ENCODE measurements at places on chromosomes 5 and 9.

DNA sequence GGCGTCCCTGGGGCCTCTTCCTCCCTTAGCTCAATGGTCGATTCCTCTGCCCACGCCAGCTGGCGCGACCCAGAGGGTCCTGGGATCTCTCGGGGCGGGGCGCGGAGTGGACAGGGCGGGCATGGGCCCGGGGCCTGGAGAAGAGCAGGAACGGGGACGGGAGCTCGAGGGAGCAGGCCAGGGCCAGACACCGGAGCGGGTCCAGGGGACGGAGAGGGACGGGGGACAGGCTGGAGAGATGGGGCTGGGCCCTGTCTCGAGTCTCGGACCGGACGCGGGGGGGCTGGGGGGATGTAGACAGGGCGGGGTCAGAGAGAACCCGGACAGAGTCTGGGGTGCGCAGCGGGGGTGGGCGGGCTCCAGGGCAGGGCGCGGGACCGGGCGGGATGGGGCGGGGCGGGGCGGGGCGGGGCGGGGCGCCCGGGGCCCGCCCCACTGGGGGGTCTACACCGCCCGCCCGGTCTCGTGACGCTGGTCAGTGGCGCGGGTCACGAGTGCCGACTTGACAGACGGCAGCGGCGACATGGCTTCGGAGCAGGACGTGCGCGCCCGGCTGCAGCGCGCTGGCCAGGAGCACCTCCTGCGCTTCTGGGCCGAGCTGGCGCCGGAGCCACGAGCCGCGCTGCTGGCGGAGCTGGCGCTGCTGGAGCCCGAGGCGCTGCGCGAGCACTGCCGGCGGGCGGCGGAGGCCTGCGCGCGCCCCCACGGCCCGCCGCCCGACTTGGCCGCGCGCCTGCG lies at the start of gene UAP1L1:
UAP1L1 (plus strand) TSS at position 508 of the 738 bp plus-strand sequence; CDS start at position 524, 16 bp downstream.
- DNase-seq, result no peak
- H3K27me3 ChIP-seq, result no peaks in the 10 kb centered on the region
- no peak within 1 kb of the TSS for H3K4me3 ChIP-seq
- H3K27ac ChIP-seq, result no peak within 1 kb of the TSS

- H3K4me3 ChIP-seq, result no peak overlapping the region
- H3K27me3 ChIP-seq, result no peaks in the 10 kb centered on the region
- H3K36me3 ChIP-seq, result no peaks in the 10 kb centered on the region
- no peak overlapping the region for H3K27ac ChIP-seq
- H3K4me1 ChIP-seq, result no peaks in the 10 kb centered on the region
- DNase-seq, result no peak
Measured at GRCh38 chr5:58666141-58666540, 83.3 kb downstream of the RAB3C start.

DNA sequence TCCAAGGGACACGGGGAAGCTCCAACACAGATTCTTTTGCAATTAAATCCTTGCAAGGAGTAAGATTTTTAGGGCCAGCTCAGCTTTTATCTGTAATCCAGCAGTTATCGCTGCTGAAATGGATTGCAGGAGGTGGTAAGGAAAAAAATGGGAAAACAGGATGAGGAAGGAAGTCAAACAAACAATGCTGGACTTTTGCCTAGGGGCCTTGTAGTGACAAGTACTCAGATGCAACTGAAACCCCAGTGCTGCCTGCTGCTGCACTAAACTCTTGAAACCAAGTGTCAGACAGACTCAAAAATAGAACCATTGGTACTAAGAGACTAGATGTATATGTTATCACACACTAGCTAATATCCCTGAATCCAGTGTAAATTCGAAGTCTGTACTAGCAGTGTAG lies 309.2 kb downstream of the CTNND2 start:
- DNase-seq, result no peak
- no peak overlapping the region for H3K27ac ChIP-seq
- H3K4me1 ChIP-seq, result no peaks in the 10 kb centered on the region
- no peaks in the 10 kb centered on the region for H3K27me3 ChIP-seq
- H3K36me3 ChIP-seq, result no peaks in the 10 kb centered on the region
- H3K4me3 ChIP-seq, result no peak overlapping the region

DNA sequence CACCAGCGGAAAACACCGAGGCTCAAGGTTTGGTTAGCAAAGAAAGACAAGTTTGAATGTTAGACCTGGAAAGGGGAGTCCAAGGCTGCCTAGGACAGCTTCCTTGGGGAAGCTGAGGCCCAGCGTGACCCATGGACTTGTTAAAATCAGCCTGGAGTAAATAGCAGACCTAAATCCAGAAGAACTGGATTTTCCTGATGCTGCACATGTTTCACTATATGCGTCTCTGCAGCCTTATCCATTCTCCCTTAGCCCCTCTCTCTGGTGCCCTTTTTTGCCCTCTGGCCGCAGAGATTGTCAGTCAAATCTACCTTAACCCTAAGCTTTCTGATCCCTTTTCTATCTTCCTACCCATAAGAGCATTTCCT lies 119.9 kb downstream of the NTRK2 start:
- no peak overlapping the region for H3K27ac ChIP-seq
- H3K4me1 ChIP-seq, result no peaks in the 10 kb centered on the region
- H3K36me3 ChIP-seq, result no peaks in the 10 kb centered on the region
- no peak overlapping the region for H3K4me3 ChIP-seq
- H3K27me3 ChIP-seq, result peaks cover 2% of the 10 kb centered on the region

DNA sequence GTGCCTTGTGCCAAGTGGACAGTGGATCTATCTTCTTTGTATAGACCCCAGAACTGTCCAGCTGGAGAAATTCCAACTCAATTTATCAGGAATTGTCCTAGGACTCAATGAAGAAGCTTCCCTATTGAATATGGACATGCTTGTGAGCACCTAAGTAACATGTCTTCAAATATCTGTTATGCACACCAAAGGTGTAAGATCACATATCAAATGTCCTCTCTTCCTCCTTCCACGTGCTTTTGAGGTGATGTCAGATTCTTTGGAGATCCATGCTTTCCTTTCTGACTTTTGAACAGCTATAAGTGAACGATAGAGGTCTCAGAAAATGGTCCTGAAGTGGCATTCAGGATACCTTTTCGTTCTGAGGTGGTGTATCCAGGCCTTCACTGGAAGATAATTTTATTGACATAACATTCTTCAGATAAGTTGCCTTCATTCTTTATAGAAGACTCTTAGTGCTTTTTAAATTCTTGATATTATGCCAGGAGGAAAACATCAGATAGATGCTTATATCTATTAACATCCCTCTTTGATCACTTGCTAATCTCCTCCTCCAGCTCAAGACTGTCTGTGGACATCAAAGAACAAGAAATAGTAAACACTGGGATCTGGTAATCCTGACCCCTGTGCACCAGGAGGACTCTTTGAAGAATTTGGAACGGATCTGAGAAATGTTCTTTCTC lies 246.4 kb downstream of the SMARCA2 start:
- H3K36me3 ChIP-seq, result no peaks in the 10 kb centered on the region
- H3K27ac ChIP-seq, result no peak overlapping the region
- H3K27me3 ChIP-seq, result no peaks in the 10 kb centered on the region
- no peak for DNase-seq
- H3K4me3 ChIP-seq, result no peak overlapping the region

DNA sequence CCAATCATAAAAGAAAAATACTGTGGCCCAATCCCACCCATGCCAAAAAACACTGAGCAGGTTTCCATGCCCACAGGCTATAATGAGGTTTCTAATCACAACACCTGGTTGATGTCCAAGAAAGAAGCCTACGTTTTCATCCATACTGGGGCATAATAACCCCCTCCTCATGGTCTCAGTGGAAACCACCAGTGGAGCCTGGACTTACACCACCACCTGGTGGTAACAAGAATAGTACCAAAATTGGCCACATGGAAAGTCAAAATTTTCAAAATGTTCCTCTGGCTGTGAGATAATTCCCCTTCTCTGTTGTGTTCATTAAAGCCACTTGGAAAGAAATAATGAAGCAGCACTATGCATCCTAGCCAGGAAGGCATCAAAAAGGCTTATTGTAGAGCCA lies 687.3 kb upstream of the ST8SIA4 start:
- H3K4me1 ChIP-seq, result no peaks in the 10 kb centered on the region
- H3K27me3 ChIP-seq, result no peaks in the 10 kb centered on the region
- no peak overlapping the region for H3K27ac ChIP-seq
- no peaks in the 10 kb centered on the region for H3K36me3 ChIP-seq
- peak; percentile 5 for DNase-seq

DNA sequence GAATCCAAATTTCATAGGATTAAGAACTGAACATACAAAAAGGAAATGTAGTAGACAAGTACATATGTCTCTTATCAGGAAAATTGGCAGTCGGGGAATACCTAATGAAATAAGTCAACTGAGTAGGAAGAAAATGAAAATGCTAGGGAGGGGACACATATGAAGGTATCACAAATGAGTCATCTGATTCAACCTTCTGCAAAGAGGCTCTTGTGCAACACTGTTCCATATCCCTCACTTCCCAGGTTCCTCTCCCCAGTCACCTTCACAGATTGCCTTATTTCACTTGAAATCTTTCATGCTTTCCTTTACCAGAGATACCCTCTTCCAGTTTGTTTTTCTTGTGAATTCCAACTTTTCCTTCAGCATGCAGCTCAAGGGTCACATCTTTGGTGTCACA lies 139.0 kb downstream of the RFX3 start:
- H3K27ac ChIP-seq, result no peak overlapping the region
- no peak for DNase-seq
- no peaks in the 10 kb centered on the region for H3K4me1 ChIP-seq
- no peaks in the 10 kb centered on the region for H3K27me3 ChIP-seq

- H3K4me3 ChIP-seq, result no peak overlapping the region
- no peak overlapping the region for H3K27ac ChIP-seq
Measured at GRCh38 chr5:134833340-134834032, 12.3 kb upstream of the C5orf24 start.

DNA sequence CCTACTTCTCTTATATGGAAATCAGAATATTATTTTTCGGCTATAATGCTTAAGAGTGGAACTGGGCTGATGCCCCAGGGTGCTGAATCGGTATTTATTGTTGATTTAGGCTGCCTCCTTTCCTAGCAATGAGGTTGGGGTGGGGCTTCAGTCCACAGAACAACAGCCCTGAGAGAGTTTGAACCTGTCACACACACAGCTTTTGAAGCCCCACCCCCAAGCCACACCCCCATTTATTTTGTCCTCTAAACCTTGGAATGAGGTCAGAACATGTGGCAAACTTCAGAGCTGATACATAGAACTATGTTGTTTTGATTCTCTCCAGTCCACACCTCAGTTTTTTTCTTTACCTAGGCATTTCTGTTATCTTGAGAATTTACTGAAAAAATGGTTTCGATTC lies 51.7 kb upstream of the CAMK4 start:
- H3K27me3 ChIP-seq, result no peaks in the 10 kb centered on the region
- peak; percentile 10 for DNase-seq
- no peaks in the 10 kb centered on the region for H3K4me1 ChIP-seq
- H3K4me3 ChIP-seq, result no peak overlapping the region

DNA sequence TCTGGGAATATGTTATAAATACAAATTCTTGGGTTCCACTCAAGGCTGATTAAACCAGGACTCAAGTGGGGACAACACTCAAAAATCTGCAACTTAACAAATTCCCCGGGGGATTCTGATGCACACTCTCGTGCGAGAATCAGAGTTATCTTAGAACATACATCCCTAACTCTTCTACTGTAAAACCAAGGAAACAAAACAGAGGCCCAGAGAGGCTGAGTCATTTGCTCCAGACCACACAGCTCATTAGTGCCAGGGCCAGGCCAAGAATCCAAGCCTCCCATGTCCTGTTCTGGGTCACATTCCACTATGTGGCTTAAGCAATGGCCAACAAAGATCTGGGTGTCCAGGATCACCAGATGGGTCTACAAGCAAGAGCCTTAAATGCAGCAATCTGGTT lies 166.0 kb downstream of the ADAMTS12 start:
- H3K27ac ChIP-seq, result no peak overlapping the region
- no peak overlapping the region for H3K4me3 ChIP-seq
- H3K4me1 ChIP-seq, result no peaks in the 10 kb centered on the region
- no peaks in the 10 kb centered on the region for H3K36me3 ChIP-seq

- H3K27me3 ChIP-seq, result no peaks in the 10 kb centered on the region
- no peaks in the 10 kb centered on the region for H3K36me3 ChIP-seq
- DNase-seq, result no peak
- H3K4me3 ChIP-seq, result no peak overlapping the region
- no peaks in the 10 kb centered on the region for H3K4me1 ChIP-seq
Measured at GRCh38 chr9:130912932-130913598, 16.5 kb upstream of the QRFP start.

DNA sequence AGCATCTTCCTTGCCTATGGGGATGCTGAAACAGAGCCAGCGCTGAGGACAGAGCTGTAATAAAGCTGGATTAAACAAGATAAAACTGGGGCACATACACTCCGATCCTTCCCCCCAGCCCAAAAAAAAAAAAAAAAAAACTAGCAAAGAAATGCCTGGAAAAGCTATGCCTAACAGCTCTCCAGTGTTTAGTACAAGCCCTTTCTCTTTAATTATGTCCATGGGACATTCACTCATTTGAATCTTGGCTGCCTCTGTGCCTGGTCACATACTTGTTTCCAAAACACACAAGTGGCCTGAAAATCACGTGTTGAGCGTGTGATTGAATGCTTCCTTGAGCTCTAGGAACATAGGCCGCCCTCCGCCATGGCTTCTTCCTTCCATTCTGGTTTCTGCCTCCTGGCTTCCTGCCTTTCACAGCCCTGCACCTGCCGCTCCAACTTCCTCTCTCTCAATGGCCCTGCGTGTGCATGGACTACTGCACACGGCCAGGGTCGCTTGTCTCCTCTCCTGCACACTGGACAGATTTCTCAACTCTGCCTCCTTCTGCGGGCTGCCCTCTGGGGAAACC lies 111.0 kb upstream of the RETREG1 start:
- H3K4me1 ChIP-seq, result peaks cover 8% of the 10 kb centered on the region
- no peak overlapping the region for H3K4me3 ChIP-seq
- H3K27me3 ChIP-seq, result no peaks in the 10 kb centered on the region
- no peak overlapping the region for H3K27ac ChIP-seq
- H3K36me3 ChIP-seq, result no peaks in the 10 kb centered on the region
- DNase-seq, result no peak

DNA sequence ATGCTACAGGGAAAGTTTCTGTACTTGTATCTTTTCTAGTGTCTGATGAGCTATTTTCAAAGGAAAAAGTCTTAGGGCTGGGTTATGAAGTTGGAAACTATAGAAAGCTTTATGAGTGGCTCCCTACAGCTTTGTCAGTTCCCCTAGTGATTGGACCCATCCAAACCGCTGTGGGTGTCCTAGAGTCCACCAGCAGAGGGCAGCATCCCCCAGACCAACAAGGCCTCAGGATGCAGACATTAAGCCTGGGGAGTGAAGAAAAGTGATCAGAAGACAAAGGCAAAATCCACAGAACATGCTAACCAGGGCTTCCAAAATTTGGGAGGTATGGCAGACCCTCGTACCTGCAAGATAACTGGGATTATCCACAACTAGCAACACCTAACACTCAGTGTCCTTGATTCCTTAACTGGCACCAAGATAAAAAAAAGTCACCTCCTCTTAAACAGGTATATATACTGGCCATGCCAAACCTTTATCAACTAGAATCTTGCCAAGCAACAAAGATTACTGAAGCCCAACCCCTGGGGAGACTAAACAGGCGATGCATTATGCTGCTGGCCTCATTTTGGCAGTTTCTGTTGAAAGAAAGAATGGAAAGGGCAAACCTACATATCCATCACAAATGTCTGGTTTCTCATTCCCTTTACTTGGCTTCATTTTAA lies 110.4 kb upstream of the NR5A1 start:
- H3K4me3 ChIP-seq, result no peak overlapping the region
- H3K4me1 ChIP-seq, result peaks cover 19% of the 10 kb centered on the region
- peak; percentile 79 for DNase-seq
- H3K27ac ChIP-seq, result no peak overlapping the region

- no peak overlapping the region for H3K27ac ChIP-seq
- no peak overlapping the region for H3K4me3 ChIP-seq
- DNase-seq, result no peak
- H3K27me3 ChIP-seq, result no peaks in the 10 kb centered on the region
- H3K36me3 ChIP-seq, result no peaks in the 10 kb centered on the region
Measured at GRCh38 chr9:7298123-7298522, 501.5 kb downstream of the DMAC1 start.

GRCh38 chr5:139404484-139404840 lies 573 bp upstream of the SPATA24 start:
- peak overlapping the region; percentile 67 for H3K4me3 ChIP-seq
- no peaks in the 10 kb centered on the region for H3K27me3 ChIP-seq
- peak overlapping the region; percentile 88 for H3K27ac ChIP-seq
- peak; percentile 41 for DNase-seq

Measured in DND-41 (cell line).